ENCODE measurements at places on chromosomes 7 and 10.
A peak's percentile ranks its signal among the peaks of the same experiment; 100 is the strongest.

- no peak for DNase-seq
Measured at GRCh38 chr7:127266047-127266446, 13.3 kb upstream of the GRM8 start.

DNA sequence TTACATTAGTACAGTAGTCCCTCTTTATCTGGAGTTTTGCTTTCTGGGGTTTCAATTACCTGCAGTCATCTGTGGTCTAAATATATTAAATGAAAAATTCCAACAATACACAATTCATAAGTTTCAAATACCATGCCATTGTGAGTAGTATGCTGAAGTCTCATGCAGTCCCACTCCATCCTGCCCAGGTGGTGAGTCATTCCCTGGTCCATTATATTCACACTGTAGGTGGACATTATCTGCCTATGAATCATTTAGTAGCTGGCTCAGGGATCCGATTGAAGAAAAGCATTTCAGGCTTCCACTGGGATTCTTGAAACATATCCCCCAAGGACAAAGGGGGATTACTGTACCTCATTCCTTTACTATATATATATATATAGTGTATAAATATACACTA is 298.2 kb upstream of the GALNT17 start:
- no peak for DNase-seq

DNA sequence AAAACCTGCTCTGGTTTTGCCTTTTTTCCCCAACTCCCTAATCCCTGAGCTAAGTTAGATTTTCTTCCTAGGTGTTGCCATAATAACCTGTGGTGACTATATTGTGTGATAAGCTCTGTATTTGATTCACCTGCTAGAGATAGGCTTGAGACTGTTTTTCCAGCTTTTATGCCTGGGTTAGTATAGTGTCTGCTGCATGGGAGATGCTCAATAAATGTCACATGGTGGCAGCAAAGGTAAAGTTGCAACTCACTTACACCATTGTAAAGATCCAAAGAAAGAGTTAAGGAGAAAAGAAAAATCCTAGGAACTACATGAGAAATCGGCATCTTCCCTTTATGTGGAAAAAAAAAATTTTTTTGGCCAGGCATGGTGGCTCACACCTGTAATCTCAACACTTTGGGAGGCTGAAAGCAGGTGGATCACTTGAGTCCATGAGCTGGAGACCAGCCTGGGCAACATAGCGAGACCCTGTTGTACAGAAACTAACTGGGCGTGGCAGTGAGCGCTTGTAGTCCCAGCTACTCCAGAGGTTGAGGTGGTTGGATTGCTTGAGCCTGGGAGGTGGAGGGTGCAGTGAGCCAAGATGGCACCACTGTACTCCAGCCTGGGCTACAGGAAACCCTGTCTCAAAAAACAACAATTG is 3.7 kb downstream of the CCNJ start:
- no peak for DNase-seq

DNA sequence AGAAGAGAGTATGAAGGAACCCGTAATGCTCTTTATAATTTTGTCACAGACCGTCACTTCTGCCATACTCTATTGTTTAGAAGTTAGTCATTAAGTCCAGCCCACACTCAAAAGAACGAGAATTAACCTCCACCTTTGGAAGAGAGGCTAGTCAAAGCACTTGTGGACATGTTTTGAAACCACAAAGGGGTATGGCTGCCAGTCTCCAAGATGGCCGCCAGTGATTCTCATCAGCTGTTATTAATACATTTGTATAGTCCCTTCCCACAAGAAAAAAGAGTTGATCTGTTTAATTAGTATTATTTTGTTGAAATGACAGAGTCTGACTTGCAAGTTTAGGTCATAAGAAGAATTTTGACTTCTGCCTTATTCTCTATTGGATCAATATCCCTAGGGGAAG is 23.2 kb upstream of the VOPP1 start:
- no peak for DNase-seq

DNA sequence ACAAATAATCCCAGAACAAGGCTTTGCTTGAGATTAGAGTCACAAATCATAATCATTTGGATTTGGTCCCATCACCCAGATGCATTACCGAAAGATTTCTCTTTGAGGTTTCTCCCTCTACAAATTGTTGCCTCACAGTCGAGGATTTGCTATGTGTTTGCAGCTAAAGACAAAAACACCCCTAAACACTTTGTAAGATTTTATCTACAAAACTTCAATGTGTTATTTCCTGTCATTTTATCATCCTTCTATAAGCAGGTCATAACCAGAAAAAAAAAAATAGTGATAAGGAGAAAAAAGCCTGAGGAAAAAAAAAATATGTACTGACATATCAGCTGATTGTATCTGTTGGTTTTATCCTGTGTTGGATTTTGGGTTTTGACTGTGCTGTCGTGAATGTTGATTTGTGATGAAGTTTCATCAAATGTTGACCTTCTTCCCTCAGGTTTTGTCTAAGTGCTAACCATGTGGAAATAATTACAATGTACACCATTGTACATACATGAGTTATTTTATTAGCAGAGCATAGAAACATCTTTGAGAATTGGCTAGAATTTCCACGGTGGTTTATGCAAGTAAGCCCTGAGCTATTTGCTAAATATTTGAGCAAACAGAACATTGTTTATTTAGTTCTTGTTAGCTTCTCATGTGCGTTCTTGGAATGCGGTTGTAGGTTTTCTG is 274.4 kb downstream of the NEBL start:
- DNase-seq, result no peak

GRCh38 chr7:21476429-21476828 is 48.5 kb downstream of the SP4 start:
- DNase-seq, result no peak

DNA sequence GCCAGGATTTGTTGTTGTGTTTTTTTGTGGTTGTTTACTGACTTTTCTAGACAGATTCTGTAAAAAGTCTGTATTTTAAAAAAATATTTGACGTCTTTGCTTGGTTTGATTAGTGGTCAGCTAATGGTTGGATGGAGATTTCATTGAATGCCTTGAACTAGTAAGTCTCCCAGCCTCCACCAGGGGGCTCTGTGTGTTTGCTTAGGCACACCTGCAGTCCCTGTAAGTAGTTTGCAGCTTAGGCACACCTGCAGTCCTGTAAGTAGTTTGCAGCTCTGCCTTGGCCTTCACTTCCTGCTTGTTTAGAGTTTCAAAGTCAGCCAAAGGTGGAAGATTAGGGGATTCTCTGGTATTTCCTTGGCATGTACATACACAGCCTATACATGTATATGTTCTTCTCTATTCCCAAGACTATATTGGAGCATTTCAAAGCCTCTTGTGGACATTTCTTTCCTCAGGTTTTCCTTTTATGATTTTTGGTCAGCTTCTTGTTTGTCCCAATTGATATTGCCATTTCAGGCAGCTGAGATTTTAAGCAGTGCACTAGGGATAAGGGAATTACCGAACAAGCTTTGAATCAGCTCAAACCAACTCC is 101.6 kb downstream of the CCSER2 start:
- peak; percentile 28 for DNase-seq

- no peak for DNase-seq
Measured at GRCh38 chr10:89297791-89298190, 4.1 kb upstream of the IFIT2 start.
